Spinal cord (tissue), 10 donors: ENCODE measurements at places on chromosomes 11 and 22.

DNA sequence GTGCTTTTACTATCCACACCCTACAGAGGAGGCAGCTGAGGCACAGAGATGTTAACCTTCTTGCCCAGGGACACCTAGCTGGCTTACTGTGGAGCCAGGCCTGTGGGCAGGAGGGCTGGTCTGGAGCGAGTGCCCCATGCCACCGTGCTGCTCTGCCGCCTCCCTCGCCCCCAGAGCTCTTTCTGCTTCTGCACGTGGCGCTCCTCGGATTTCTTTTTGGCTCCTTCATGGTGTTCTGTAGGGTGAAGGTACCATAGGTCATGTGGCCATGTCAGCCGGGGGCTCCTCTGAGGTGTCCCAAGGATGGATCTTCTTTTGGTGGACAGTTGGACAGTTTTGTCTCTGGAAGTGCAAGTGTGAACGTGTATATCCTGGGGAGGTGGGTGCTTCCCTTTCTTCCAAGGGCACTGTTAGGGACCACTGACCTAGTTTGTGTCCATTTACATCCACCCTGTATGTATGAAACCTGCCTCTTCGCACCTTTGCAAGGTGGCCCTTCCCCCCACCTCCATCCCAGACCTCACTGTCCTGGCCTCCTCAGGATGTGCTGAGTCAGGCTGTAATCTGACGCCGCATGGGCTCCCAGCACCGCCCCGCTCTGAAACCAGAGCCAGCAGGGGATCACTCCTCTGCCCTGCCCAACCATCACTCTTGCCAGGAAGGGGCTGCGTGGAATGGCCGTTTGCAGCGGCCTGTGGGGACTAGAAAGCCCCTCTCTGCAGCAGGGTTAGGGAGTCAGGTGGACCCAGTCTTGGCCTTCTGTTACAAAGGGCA is 31.7 kb downstream of the POLR3H start:
- DNase-seq: no peak

DNA sequence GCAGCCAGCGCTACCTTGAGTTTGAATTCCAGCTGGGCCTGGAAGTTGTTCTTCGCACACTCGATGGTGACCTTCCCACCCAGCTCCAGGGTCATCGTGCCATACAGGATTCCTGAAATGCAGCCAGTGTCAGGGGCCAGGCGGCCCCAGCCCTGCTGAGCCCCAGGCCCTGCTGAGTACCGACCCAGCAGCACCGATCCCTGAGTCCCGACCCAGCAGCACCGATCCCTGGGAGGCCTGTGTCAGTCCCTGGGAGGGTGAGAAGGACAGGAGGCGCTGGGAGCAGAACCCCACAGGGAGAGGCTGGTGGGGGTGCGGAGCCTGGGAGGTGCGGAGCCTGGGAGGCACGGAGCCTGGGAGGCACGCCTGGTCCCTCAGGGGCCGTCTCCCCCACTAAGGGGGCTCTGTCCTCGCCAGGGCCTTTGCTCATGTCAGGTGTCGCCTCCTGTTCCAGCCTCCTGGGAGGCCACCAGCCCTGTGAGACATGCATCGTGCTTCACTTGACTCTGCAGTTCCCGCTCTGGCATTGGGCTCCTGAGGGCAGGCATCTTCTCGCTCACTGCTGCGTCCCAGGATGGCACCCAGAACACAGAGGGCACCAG is 37.1 kb upstream of the CARS1 start:
- no peak for DNase-seq

DNA sequence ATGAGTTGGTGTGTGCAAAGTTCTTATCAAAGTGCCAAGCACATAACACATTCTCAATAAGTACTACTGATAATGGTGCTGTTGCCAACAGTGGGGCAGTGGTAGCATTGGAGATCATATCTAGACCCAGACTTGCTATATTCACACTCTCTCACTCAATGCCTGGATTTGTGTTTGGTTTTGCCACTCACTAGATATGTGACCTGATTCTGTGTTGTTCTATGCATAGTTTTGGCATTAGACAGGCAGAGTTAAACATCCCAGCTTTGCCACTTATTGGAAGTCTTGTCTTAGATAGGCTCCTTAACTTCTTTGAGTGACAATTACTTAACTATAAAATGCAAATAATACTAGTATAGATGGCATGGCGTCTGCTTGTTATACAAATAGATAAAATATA is 642.6 kb upstream of the CCDC179 start:
- DNase-seq: no peak

DNA sequence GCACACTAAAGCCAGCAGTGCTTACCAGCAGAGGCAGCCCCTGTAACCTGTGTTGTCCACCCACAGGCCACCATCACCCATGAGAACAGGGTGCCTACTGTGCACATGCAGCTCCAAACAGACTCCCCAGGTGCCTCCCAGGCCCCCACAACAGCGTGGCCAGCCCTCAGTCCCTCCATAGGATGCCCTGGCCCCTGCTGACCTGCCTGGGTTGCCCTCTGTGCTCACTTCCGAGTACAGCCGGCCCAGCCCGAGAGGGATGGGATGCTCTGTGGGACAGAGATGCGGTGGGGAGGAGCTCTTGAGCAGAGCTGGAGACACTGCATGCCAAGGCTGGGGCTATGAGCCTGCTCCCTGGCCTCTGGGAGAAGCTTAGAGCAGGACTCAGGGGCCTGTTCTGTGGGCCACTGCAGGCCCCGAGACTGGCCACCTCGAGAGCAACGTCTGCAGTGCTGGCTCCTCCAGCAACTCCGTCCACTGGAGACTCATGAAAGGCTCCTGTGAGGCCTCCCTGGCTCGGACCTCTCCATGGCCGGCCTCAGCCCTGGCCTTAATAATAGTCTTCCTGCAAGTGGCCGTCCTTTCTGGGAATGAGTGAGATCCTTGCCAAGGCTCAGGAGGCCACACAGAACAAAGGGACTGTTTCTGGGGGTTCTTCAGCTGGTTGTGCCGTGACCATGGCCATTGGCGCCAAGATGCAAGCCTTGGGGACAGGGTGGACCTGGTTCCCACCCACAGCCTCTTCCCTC is 27.0 kb downstream of the FADS2 start:
- no peak for DNase-seq

DNA sequence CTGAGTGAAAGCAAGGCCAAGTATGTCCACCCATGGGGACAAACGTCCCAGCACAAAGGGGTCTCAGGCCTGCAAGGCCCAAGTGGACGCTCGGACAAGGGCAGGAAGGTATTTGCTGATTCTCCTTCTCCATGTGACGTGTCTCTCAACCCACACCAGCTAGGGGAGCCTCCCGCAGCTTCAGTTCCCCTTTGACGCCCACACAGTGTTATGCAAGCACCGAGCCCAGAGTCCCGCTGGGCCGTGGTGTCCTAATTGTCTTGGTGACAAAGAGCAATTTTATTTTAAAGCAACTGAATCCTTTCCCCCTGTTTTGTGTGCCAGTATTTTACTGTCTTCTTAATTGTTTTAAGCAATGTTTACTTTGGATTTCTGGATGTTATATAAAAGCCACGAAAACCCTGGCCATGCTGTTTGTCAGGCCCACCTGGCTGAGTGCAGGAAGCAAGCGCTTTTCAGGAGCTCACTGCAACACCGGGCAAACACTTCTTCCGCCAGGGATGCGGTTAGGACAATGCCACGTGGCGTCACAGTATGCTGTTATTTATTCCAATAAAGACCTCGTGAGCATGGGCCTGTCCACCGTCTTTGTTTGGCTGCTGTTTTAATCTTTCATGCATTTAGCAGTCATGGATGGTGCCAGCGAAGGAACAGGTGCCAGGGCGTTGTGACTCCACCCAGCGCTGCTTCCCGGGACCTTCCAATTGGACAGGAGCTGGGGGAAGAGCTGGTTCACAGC is 8.2 kb upstream of the PARVG start:
- DNase-seq: peak; percentile 37

- no peak for DNase-seq
Measured at GRCh38 chr22:27990451-27990840, 71.4 kb upstream of the PITPNB start.

GRCh38 chr11:134519788-134520187 is 107.7 kb upstream of the B3GAT1 start:
- DNase-seq: no peak

GRCh38 chr22:36409911-36410756 is 22.4 kb upstream of the MYH9 start:
- DNase-seq: peak; percentile 76

GRCh38 chr11:28366549-28367346 is 258.6 kb downstream of the METTL15 start:
- DNase-seq: no peak

GRCh38 chr11:1728301-1728700 is 22.1 kb downstream of the IFITM10 start:
- no peak for DNase-seq

GRCh38 chr11:113992459-113993110 is 17.7 kb downstream of the HTR3A start:
- DNase-seq: no peak

- no peak for DNase-seq
Measured at GRCh38 chr11:16796311-16796710, 57.9 kb downstream of the C11orf58 start.

- no peak for DNase-seq
Measured at GRCh38 chr11:13644997-13645687, 23.3 kb upstream of the FAR1 start.

DNA sequence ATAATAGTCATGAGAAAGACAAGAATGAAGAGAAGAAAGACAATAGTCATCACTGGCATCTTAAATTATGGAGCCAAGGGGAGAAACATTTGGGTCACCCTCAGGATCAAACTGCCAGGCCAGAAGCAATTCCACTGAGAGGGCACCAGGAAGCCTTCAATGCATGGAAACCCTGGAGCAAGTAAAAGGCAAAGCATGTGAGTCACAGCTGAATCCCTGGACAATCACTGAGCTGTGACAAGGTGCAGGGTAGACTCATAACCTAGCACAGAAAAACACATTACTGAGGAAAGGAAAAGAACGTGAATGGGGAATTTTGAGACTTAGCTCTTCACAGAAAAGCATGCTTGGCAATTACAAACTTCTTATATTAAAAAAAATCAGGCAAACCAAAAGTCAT is 1.6 kb downstream of the KCNJ1 start:
- DNase-seq: no peak

GRCh38 chr11:47078751-47079521 is 97.7 kb downstream of the ARFGAP2 start:
- DNase-seq: no peak

- DNase-seq: peak; percentile 71
Measured at GRCh38 chr11:70568035-70568813, 169.9 kb downstream of the CTTN start.

- DNase-seq: no peak
Measured at GRCh38 chr11:103055221-103055890, 36.6 kb downstream of the DCUN1D5 start.

DNA sequence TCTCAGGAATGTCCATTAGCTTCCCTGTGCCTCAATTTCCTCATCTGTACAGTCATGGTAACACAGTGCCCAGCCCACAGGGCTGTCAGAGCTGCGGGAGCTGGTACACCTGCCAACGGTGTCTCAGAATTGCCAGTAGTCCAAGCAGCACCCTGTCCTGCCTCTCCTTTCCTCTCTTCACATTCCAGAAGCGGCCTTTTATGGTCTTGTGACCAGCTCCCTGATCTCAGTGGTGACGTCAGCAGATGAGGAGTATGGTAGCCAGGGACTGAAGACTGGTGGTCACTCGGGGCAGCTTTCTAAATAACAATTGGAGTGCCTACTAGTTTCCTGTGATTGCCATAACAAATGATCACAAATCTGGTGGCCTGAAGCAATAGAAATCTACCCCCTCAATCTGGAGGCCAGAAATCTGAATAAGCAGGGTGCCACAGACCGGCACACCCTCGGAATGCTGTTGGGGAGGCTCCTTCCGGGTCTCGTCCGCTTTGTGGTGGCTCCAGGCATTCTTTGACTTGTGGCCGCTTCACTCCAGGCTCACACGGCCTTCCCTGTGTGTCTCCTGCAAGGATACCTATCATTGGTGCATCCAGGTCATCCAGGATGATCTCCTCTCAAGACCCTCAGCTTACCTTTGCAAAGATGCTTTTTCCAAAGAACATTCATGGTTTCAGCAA is 2.1 kb downstream of the FADD start:
- no peak for DNase-seq

DNA sequence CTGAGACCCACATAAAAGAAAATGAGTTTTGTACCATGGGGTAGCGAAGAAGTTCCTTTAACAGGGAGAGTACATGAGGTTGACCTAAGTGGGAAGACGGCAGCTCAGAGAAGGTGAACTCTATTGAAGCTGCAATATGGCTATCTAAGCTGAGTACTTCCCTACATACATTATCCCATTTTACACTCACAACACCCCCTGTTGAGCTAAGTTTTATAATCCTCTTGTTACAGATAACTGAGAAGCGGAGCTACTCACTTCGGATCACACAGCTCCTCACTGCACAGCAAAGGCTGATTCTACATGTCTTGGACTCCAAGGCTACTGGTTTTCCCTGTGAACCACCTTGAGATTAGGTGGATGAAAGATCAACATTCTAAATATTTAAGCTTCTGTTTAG is 8.2 kb upstream of the PIWIL4 start:
- no peak for DNase-seq
